ENCODE measurements at places on chromosomes 1 and 21.

DNA sequence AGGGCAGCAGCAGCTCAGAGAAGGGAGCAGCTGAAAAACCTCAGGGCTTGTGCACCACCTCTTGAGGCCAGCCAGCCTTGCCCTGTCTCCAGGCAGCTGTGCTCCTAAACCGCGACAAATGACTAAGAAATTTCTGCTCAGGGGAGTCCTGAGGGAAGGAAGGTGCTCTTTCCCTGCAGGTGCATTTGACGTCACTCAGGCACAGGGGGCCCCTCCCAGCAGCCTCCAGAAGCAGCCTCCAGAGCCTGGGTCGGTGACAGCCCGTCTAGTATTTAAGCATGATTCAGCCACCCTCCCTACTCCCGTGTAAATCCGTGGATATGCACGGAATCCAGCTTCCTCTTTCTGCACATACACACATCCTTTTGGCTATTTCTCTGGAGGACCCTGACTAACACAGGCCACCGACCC, 560.5 kb downstream of the KIF26B start:
- DNase-seq = no peak

DNA sequence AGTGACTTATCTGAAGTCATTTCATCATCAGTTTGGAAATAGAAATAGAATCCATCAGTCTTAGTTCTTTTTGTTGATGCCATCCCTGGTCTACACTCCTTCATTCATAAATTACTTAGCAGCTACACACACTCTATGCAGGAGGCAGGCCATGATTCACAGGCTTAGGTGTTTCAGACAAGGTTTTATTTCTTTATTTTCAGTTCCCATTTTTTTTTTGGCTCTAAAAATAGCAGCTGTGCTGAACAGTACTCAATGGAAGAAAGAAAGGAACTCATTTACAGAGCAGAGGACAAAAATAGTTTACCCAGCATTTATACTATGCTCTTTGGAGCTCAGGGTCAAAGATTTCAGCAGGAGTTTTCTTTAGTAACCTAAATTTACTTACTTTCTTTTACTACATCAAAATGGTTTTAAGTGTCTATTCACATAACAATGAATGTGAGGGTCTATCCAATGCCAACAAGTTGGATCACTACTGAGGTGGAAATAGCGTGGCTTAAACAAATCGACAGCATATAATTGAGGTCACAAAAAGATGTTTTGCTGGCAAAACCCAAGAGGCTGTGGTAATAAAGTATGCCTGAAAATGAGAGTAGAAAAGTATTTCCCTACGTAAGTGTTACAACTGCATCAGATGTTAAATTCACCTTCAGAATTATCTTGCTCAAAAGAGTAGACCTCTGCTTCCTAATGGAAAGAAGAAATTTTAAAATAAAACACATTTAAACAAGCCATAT, 7.7 kb downstream of the KRTAP19-8 start:
- DNase-seq = no peak

- no peak for DNase-seq
Observed at GRCh38 chr1:225508538-225509375, 80.9 kb upstream of the LBR start.

GRCh38 chr1:45403298-45403697, 63.1 kb upstream of the MUTYH start:
- DNase-seq = no peak

DNA sequence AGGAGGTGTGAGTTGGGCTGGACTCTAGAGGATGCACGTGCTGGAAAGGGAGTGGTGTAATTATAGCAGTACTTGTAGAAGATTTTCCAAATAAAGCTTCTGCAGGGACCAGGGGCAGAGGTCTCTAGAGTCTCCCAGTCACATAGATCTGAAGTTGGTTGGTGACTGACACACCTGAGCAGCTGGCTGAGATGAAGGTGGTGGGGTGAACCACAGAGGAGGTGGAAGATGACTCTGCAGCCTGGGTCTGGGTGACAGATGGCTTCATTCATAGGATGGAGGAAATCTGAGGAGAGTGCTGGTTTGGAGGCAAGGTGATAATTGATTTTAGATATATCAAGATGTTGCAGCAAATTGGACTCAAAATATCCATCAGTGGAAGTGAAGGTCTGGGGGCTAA, 178.9 kb upstream of the IVNS1ABP start:
- no peak for DNase-seq

- no peak for DNase-seq
Observed at GRCh38 chr1:150928286-150928685, 2.1 kb downstream of the SETDB1 start.

DNA sequence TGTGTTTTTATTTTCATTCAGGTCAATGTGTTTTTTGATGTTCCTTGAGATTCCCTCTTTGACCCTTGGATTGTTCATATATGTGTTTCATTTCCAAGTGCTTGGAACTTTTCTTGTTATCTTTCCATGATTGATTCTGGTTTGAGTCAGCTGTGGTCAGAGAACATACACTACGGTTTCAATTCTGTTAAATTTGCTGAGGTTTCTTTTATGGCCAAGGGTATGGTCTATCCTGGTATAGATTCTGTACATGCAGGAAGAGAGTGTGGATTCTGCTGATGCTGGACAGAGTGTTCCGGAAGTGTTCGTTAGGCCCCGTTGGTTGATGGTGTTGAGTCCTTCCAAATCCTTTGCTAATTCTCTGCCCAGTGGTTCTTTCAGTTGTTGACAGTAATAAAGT, 98.5 kb upstream of the COL6A1 start:
- DNase-seq = no peak

DNA sequence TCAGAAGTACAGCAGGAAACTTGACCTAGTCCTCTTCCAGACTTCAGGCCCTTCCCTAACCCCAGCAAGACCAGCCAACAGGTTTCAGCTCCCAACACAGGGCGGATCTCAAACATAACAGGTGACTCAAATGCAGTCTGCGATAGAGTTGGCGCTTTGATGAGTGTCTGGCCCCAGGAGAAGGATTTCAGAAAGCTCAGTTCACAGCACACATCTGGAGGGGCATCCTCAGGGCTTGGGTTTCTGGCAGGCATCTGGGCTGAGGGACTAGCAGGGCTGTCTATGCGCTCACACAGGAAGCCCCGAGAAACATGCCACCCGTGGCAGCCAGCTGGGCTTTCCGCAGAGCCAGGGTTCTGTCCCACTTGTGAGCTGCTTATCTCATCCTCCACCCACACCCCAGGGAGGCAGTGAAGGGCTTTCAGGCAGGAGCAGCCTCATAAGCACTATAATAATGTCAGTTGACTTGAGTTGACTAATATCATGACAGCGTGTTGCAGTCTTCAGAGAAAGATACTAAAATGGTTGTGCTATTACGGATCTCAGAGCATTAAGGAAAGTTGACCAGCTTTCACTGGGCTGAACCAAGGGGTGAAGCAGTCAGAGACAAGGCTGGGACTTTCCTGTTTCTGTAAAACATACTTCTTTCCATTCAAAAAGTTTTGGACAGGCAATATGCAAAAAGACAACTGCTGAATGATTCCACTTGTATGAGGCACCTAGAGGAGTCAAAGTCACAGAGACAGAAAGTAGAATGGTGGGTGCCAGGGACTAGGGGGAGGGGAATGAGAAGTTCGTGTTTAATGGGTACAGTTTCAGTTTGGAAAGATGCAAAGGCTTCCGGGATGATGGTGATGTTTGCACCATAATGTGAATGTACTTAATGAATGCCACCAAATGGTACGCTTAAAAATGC, 233.0 kb upstream of the IRF2BP2 start:
- peak; percentile 84 for DNase-seq

- DNase-seq = no peak
Observed at GRCh38 chr1:228008391-228009115, 1.8 kb downstream of the WNT3A start.

DNA sequence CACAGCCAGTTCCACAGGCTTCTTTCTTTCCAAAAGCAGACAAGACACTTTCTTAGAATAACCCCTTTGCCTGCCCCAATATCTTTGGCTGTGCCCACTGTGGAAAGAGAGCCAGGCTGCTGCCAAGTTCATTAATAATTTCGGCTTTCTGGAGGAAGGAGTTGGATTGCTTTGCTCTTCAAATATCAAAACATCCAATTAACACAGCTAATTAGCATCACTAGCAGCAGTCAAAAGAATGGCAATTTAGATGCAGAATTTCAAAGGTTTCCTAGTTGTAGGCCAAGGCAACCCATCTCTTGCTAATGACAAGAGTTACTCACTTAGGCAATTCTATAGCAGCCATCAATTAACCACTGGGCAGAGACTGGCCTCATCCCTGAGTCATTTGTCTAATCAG, 91.0 kb upstream of the SPATA6 start:
- DNase-seq = no peak

DNA sequence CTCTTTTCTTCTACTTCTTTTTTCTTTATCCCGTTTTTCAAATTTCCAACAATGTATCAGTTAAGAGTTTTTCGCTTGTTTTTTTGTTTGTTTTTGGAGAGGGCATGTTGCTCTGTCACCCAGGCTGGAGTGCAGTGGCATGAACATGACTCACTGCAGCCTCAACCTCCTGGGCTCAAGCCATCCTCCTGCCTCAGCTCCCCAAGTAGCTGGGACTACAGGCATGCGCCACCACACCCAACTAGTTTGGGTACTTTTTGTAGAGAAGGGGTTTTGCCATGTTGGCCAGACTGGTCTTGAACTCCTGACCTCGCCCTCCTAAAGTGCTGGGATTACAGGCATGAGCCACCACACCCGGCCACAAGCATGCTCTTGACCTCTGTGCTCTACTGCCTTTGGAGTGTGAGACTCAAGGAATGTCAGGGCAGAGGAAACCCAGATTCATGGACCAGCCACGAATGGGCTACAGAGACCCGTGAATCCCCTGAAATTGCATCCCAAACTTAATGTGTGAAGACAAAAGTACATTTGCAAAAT, 65.1 kb upstream of the HSD17B7 start:
- no peak for DNase-seq

GRCh38 chr1:54950369-54951163, 29.9 kb upstream of the TMEM61 start:
- peak; percentile 17 for DNase-seq

DNA sequence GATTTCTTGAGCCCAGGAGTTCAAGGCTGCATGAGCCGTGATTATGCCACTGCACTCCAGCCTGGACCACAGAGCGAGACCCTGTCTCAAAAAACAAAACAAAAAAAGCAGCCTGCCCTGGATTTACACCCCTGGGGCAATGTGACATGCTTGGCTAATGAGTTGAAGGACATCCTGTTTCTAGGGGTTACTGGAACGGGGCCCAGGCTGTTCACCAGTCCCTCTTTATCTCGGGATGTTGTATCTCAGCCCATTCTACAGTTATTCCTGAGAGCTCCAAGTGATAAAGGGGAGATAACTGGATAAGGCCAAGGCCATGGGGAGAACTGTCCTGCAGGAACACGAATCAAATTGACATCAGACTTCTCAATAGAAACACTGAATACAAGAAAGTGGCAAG, 21.7 kb upstream of the S100A2 start:
- DNase-seq = no peak

DNA sequence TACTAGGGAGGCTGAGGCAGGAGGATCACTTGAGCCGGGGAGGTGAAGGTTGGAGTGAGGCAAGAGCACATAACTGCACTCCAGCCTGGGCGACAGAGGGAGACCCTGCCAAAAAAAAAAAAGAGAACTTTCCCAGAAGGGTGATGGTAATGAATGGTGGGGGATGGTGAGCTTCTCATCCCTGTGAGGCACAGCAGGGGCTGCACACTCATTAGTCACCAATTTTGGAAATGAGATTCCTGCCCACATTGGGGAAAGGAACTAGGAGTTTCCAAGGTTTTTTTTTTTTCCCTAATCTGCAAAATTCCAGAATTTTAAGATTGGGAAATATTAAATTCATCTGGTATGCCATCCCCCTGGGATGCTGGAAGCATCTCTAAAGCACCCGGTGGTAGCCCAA, 50.2 kb upstream of the SSBP3 start:
- no peak for DNase-seq

DNA sequence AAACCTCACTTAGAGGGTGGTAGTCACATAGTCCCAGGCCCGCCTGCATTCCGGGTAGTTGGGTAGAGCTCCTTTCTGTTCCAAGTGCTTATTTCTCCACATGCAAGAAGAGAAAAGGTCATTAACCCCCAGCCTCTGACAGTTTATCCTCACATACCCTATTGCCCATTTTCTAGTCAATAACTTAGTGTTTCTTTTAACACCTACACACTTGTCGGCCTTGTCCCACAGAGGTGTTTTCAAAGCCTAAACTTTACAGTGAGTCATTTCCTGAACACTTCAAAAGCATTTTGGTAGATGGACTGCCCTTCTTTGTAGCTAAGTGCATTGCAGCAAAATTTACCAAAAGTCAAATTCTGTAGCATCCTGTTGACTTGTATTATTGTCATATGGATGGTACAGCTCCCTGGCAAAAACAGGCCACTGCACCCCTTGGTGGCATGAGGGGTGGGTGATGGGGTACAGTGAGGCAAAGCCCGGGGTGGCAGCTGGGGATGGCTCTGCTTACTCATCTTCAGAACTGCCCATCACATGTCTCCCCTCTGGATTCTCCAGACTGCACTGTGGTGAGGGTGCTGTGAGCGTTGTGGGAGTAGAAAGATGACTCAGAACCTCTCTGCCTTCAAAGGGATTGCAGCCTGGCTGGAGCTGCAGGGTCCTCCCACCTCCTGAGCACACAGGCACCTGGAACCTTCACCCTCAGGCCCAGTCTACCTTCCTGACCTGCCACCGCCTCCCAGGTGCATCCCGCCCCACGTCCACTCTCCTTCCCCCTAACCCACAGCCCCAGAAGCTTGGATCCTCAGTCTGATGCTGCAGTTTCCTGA, 45.8 kb upstream of the DMRTB1 start:
- peak; percentile 28 for DNase-seq

DNA sequence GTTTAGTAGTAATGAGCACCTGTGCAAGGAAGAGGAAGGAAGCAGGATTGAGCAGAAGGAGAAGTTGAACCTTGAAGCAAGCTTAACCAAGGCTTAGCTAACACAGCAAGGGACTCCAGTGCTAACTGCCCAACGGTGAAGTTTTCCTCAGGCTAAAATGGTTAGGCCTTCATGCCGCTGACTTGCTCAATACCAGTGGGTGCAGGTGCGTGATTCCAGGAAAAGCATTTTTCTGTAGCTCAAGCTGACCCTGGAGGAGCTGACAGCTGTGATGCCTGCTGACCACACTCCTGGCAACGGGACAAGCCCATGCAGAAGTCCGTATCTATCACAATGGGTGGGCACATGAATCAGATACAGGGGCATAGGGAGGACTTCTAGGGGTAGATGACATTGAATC, 76.5 kb upstream of the FGGY start:
- DNase-seq = no peak

DNA sequence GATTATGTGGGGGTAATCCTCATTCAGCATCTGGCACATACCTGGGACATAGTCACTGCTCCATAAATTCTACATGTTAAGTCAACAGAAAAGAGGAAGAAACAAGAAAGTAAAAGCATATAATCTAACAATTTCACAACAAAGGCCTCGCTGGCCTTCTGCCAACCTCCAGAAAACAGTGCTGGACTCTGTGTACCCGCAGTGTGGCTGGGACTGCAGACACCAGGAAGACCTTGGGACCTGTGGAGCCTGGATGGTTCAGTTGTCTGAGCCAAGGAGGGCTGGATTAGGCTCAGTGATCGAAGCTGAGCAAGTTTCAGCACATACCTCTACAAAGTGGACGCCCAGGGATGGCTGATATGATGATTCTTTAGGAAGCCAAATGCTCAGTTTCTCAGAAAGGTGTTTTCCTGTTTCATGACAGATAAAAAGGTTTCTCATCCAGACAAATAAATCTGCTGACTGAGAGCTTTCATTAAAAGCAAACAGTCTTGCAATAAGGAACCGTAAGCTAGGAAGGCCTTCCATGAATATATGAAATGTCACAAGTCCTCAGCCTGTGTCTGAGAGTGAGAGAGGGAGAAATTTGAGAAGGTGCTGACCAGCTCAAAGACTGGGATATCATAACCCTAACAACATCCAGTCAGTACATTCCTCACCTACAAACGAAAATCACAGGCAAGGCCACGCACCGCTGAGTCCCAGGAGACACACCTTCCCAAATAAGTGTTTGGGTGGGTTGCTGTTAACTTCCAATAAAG, 48.4 kb downstream of the CAPZB start:
- no peak for DNase-seq
